ENCODE measurements at places on chromosomes 3 and 15.

DNA sequence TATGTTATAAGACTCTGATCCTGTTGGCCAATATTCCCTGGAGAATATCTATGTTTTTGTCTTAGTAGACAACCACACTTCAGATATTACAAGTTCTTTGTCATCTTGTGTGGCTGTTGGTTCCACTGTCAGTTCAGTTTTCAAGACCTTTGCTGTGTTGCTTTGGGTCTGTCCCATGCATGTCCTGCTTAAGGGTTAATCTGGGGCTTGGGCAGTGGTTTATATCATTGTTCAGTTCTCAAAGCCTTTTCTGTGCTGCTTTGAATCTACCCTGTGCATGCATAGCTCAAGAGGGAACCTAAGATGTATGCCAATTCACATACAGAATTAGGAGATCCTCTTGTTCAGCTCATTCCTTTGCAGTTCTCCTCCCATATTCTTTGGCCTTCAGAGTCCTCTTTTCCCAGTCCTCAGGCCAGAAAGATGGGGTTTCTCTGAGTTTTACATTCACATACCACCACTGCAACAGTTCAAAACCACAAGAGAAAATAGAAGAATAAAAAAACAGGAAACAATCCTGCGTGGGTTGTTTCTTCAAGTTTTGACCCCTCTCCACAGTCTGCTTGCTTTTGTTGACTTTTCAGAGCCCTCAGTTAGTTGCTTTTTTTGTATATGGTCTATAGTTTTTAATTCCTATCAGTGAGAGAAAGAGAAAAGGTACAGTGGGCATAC is 21.6 kb downstream of the BUB1B start:
- no peak for DNase-seq

DNA sequence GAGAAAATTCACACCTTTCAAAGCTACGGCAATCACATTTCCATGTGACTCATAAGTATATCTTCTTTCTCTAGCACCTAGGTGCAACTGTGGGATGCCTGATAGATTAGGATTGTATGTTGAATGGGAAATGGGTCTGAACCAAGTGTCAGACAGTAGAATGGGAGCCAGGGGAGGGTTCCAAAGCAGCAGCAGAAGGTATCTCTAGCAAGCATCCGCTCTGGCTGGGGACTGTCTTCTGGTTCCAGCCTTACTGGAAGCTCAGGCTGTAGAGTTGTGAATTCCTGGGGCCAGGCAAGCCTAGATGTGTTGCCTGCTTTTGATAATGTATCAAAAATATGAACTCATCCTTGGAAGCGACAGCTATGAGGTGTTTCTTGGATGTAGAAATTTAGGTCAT is 2.1 kb upstream of the CHL1 start:
- no peak for DNase-seq

GRCh38 chr15:29864501-29864900 is 42.2 kb upstream of the TJP1 start:
- no peak for DNase-seq

- peak; percentile 25 for DNase-seq
Observed at GRCh38 chr3:194476784-194477183, 10.0 kb downstream of the ATP13A3 start.

DNA sequence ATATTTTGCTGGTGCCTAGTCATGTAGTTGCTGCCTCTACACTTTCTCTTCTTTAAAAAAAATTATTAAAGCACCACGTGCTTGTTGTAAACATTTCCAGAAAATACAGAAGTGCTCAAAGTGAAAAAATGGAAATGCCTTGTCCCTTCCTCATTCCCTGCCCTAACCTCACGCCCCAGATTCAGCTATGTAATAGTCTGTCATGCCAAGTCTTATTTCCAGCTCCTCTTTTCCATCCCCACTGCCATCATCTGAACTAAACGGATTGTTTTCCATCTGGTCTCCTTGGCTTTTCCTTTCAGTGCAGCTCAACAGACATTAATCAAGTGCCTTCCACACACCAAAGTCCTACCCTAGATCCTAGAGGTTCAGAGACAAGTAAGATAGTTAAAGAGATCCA is 15.5 kb downstream of the ZNF774 start:
- no peak for DNase-seq

Measured in NCI-H2171 treated with DMSO at 0.1 percent for 48 hours (cell line).